Renal cortex interstitium (tissue), 15 donors: ENCODE measurements at places on chromosomes 6 and 20.

GRCh38 chr6:168923171-168923570, 330.5 kb downstream of the THBS2 start:
- DNase-seq = no peak

GRCh38 chr20:13841206-13841605, 56.4 kb downstream of the NDUFAF5 start:
- no peak for DNase-seq

- DNase-seq = no peak
These were observed 8.5 kb upstream of the BEND6 start for GRCh38 chr6:56946368-56946767.

- no peak for DNase-seq
These were observed 603.1 kb downstream of the HACE1 start for GRCh38 chr6:104256646-104257045.
